ENCODE measurements at places on chromosomes 1 and 21.

DNA sequence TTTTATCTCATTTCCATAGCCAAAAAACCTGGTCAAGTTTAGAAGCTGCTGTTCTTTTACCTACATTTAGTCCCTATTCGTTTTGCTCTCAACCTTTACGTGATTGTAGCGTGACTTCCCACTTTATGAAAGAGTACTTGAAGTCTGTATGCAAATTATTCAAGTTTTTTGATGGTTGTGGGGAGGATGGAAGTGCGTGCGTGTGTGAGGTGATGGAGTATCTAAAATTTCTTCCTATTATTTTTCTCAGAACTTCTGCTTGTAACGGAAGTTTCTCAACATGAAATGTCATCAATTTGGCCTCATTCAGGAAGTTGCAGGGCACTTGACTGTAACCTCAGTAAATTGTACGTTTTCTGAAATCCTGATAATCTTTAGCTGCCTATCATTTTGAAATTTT is 64.0 kb downstream of the SAMSN1 start:
- peak; percentile 33 for DNase-seq

GRCh38 chr1:215405211-215405610 is 161.9 kb upstream of the KCTD3 start:
- no peak for DNase-seq

DNA sequence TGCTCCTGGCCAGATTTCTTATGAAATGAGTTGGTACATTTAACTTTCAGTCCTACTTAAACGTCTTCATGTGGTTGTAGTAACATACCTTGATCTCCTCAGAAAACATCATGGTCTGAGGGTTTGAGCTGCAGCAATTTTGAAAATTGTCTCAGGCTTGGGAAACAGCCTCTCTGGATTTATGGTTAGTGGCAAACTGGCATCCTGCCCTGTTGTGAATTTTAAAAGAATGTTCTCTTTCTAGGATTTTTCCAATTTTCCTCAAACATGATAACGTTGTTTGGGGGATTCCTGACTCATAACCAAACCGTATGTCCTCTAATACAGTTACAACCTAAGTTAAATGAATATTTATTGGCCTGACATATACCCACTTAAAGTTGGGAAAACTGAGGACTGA is 624.4 kb downstream of the LMO4 start:
- DNase-seq: no peak

DNA sequence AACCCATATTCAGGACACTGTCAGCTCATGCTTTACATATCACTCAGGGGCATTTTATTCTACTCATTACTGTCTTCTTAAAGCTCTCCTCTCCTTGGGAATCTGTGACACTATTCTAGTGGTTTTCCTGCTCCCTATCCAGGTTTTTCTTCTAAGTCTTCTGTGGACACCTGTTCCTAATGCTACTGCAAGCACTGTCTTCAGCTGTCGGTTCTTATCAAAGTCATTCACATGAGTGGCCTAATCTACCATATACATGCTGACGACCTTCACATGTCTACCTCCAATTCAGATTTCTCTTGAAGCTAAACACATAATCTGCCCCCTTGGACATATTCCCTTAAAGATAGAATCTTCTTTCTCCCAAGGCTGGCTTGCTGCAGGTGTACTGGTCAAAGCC is 39.8 kb upstream of the PRRX1 start:
- DNase-seq: no peak

DNA sequence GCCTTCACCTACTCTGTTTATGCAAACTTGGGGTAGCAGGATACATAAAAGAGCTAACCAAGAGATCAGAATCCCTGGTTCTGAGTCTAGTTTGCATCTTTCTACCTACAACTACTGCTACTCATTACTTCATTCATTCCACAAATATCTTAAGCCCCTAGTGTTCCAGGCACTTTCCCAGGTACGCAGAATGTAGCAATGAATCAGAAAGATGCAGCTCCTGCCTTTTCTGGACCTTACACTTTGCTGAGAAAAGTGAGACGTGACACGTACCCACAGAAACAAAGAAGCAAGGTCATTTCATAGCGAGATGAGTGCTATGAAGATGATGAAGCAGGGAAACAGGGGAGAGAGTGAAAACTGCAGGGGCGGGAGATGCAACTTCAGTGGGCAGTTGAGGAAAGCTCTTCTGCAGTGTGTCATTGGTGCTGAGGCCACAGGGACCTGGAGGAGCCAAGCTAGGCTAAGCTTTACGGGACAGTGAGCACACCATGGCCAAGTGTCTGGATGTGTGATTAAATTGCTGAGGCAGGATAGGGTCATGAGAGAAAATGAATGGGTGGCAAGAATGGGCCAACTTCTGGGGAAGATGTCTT is 167.9 kb downstream of the TNFSF18 start:
- no peak for DNase-seq

GRCh38 chr1:242199776-242200458 is 201.0 kb upstream of the MAP1LC3C start:
- no peak for DNase-seq

DNA sequence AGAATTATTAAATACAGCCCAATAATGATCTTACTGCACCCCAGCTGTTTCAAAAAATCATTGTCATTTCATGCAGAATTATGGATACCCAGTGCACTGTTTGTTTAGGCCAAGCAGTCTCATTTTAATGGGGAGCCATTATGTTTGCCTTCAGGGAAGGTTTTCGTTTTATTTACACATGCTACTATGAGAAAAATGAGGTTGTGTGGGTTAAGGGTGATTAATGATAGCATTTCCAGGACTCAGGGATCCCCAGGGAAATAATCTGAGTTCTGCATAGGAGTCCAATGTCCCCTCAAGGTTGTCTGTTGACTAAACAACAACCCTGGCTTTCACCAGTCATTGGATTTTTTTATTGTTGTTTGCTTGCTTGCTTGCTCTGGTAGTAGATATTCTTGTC is 71.0 kb upstream of the ZP4 start:
- DNase-seq: no peak

- no peak for DNase-seq
Observed at GRCh38 chr1:88060750-88061491, 623.2 kb upstream of the PKN2 start.

GRCh38 chr21:27487676-27488075 is 520.8 kb upstream of the ADAMTS5 start:
- DNase-seq: no peak

DNA sequence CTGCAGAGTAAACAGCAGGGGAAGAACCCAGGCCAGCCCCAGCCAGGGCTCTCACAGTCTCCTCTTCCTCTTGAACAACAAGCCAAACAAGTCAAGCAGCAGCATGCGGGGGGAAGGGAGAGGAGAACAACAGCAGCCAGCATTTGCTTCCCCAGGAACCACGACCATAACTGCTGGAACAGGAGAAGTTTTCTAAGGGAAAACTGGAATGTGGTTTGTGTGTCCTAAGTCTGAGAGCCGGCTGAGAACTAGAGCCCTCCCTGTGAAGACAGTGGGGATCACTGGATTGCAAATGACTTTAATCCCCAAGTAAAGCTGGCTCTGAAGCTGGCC is 48.2 kb downstream of the COQ8A start:
- no peak for DNase-seq
